Central memory CD8-positive, alpha-beta T cell (primary cell): ENCODE measurements at places on chromosomes 1 and 21.

DNA sequence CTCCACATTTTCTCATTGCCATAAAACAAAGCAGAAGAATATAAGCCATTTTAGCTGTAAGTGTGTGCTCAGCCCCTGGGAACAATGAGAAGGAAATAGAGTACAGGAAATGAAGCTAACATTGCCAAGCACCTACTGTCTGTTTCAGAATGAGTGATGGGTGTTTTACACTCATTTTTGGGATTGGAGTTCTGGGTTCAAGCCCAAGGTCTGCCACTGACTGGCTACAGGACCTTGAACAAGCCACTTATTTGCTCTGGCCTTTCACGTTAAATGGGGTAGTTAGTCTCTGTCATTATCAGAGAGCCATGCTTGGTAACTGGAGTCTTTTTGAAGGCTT is 80.7 kb upstream of the KAZN start:
- no peak for DNase-seq

DNA sequence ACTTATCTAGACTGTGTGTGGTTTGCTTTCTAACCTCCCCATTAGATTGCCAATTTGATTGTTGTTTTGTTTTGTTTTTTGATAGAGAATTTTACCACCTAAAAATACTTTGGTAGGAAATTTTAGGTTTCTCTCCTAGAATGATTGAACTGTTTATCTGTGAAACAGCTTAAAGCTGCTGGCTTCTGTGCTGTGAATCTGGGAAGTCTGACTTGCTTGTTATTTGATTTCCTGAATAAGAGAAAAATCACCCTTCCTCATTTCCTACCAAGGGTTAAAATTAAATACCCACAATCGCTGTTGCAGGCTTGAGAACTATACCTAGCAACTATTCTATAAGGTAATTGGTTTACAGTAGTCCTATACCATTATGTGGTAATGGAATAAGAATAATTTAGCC is 198.9 kb upstream of the CACYBP start:
- DNase-seq, result no peak

DNA sequence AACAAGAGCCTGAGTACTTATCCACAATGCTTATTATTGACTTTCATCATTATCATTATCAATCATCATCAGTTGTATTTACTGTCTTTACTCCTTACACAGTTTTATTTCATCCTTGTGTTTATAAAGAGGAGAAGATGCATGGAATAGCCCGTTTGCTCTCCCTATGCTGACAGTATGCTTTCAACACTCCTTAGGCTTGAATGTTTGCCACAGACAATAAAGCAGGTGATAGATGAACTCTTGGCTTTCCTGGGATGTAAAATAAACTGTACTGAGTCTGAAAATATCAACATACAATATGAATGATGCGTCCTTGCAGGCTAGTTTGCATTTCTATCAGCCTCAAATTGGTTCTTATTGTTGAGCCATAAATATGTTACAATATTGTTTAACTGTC is 891.8 kb upstream of the NCAM2 start:
- no peak for DNase-seq

GRCh38 chr1:178010674-178011464 is 41.0 kb upstream of the SEC16B start:
- no peak for DNase-seq
